ENCODE measurements at places on chromosomes 2 and 18.

DNA sequence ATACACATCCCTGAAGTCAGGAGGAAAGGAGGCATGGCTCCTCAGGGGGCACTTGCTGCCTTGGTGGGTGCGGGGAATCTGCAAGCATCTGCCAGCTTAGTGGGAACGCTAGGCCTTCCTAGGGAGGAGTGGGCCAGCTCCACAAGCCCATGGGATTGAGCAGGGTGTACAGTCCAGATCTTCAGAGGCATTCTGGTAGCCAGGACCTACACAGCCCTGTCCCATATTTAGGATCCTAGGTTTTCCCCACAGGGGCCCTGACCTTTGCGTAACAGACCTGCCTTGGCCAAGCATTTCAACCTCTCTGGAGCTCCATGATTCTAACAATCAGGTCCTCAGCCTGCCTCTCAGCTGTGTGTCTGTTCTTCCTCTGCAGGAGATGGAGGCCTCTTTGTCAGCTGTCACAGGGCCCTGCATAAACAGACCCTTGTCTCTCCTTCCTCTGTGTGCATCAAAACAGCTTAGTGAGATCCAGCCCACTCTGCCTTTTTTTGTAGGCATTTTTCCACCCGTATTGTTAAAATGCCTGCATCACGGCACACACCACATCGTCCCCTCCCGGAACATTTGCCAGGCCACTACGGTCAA, 140.2 kb upstream of the NDUFV2 start:
- peak; percentile 64 for DNase-seq

GRCh38 chr18:51072586-51073313, 42.7 kb downstream of the SMAD4 start:
- no peak for DNase-seq

DNA sequence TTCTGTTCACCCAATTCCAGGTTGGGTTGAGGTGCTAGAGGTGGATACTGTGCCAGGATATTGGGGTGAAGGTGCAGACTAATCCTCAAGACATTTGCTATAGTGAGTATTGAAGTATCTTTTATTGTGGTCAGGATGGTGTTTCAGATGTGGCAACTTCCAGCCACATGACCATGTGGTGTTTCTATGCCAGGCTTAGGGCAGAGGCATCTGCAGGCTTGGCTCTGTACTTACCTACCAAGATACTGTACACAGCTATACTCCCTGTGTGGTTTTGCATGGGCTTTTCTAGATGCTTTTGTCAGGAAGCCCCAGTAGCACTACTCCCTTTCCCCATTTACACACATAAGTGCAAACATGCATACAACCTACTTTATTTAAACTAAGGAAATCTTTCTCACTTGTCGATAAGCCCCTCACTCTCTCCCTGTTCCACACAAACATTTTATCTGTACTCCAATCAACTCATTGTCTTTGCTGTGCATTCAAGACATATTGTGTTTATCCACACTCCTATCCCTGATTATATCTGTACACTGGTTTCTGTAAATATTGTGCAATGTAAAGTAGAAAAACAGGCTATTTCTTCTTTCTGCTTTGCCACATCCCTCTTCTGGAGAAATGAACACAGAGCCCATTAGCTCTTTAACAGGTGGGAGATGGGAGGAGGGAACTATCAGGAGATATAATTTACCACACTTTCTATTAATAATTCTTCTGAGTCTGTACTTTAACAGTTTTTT, 12.3 kb downstream of the ARL6IP6 start:
- no peak for DNase-seq

- no peak for DNase-seq
These were observed 17.6 kb upstream of the COLEC12 start for GRCh38 chr18:518081-518480.

GRCh38 chr2:70772486-70773155, 4.6 kb upstream of the ADD2 start:
- no peak for DNase-seq

- no peak for DNase-seq
These were observed 206.5 kb upstream of the CTAGE1 start for GRCh38 chr18:22624176-22624575.

- DNase-seq = no peak
These were observed 163.0 kb upstream of the PXDN start for GRCh38 chr2:1907291-1907690.

DNA sequence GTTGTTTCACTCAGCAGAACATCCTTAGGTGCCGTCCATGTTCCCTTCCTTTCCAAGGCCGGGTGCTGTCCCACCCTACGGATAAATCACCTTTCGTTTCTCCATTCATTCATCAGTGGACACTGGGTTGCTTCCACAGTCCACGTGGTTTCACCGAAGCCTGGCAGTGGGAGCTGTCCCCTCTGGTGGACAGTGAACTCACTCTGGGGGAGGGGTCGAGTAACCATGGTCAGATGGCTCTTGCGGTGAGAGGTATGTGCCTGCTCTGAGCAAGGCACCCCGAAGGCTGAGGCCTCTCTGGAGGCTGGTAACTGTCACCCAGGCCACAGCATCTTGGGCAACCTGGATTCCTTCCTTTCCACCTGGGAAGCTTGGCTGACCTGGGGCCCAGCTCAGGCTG, 61.5 kb upstream of the TWIST2 start:
- no peak for DNase-seq

DNA sequence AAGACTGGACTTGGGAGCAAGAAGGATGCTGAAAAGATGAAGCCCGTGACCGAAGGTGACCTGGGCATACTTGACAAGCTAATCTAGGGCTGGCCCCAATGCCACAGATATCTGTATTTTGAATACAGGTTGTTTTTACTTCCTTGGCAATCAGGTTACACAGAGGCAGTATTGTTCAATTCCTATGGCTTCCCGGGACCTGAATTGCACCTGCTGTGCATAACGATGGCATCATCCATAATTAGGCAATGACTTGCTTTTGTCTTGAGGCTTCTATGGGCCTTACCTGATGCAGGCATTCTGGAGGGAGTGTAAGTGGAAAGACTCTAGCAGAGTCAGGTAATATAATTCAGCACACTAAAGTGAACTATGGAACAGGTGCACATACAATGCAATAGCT, 60.6 kb upstream of the CUL3 start:
- no peak for DNase-seq

DNA sequence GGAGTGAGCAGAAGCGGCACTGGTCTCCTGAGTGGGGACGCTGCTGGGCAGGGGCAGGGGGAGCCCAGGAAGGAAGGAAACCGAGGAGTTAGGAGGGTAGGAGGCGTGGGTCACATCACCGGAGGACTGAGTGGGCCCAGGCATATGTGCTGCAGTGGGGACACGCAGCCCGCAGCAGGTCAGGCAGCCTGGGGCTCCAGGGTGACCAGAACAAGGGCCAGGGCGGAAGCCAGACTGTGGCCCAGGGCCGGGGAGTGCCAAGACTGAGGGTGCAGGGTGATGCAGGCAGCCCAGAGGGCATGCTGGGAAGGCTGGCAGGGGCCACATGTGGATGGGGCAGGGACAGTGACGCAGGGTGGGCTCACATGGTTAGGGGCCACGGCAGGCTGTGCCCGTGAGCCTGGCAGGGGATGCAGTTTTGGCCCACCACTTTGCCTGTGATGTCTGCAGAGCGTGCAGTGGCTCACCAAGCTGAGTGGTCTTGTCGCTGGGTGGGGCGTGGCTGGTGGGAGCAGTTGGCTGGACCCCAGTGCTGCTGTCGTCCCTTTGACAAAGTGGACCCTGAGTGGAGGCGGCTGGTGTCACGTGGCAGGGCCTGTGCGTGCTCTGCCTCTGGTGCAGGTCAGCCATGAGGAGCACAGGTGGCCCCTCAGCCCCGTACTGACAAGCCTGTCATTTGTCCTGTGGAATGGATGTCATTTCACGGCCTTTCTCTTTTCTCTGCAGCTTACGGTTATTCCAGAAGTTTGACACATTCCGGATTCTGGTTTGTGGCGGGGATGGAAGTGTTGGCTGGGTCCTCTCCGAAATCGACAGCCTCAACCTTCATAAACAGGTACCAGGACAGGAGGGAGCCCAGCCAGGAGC, 87.1 kb downstream of the DGKD start:
- DNase-seq = no peak

GRCh38 chr2:28002181-28002580, 111.7 kb downstream of the BABAM2 start:
- no peak for DNase-seq

DNA sequence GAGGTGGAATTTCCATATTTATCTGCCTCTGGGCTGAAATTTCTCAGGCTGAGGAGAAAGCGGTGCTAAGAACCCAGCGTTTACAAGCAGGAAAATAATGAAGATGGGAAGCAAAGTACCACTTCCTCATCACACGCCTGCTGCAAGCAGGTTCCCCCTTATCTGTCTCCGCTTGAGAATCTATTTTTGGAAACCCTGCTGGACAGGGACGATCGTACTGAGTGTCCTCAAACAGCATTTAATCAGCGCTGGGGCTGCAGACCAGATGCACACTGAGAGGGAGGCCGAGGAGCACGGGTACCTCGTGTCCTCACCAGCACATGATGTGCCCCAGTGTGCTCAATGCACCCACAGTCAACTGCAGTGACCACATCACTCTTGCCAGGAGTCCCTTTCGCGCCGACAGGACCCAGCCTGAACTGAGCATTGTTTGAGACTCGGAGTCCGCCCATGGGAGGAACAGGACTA, 160.4 kb downstream of the HDAC4 start:
- peak; percentile 89 for DNase-seq

- DNase-seq = no peak
These were observed 120.4 kb upstream of the TLK1 start for GRCh38 chr2:171281110-171281509.

GRCh38 chr2:1796232-1796930, 52.1 kb upstream of the PXDN start:
- no peak for DNase-seq

DNA sequence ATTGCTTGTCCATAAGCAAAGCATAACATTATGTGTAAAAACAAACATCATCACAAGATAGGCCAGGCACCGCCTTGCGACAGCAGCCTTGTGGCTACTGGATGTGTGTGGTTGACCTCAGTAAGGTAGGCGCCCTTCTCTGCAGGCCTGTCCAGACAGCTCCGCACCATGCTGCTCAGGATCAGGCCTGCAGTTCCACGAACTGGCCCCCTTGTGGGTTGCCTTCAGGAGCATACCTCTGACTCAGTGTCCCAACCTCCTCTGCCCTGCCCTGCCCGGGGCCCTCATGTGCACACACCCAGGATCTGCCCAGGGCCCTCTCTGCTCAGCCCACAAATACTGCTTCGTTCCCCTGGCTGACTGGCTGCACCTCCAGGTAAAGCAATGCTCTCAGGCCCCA, 16.1 kb upstream of the ZNF236 start:
- no peak for DNase-seq

DNA sequence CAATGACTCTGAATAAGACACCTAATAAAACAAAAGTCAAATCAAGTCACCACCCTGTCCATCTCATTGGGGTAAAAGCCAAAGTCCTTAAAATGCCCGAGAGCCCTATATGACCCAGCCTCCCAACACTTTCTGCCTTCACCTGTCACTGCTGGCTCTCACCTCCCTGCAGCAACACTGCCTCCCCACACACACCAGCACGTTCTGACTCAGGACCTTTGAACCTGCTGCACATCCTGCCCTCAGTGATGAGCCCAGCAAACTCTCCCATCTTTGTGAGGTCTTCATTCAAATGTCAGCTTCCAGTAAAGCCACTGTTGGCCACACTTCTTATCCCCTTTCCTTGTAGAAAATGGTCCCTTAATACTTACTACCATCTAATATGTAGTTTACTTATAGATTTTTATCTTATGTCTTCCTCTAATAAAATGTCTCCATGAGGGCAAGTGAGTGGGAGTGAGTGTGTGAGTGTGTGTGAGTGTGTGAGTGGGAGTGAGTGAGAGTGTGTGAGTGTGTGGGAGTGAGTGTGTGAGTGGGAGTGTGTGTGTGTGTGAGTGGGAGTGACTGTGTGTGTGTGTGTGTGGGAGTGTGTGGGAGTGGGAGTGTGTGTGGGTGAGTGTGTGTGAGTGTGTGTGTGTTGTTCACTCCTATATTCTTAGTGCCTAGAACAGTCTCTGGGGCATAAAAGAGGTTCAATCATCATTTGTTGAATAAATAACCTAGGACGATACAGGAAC, 504.7 kb downstream of the EIPR1 start:
- no peak for DNase-seq

DNA sequence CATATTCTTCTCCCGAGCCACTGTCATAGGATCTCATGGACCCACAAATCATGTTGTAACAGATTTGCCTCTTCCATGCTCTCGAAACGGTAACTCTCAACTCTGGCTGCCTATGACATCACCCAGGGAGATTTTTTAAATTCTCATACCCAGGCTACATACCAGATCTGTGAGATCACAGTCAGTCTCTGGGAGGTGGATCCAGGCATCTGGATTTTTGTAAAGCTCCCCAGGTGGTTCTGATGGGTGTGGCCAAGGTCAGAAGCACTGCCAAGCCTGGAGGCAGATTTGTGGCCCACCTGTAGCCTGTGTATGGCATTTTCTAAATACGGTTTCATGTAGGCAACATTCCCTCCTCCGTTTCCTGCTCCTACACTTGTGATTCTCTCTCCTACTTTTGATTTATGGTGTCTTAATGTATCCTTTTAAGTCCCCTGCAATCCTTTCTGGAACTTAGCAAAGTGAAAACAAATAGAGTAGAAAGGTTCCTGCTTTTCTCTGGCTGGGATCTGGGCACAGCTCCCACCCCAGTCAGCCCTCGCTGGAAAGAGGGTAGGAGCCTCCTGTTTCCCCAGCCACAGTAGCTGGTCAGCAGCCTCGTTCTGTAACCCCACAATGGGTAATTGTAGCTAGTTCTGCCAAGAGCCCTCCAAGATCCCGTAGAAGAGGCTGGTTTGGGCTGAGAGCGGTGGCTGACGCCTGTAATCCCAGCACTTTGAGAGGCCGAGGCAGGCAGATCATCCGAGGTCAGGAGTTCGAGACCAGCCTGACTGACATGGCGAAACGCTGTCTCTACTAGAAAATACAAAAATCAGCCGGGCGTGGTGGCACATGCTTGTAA, 96.2 kb downstream of the KLHL29 start:
- no peak for DNase-seq

DNA sequence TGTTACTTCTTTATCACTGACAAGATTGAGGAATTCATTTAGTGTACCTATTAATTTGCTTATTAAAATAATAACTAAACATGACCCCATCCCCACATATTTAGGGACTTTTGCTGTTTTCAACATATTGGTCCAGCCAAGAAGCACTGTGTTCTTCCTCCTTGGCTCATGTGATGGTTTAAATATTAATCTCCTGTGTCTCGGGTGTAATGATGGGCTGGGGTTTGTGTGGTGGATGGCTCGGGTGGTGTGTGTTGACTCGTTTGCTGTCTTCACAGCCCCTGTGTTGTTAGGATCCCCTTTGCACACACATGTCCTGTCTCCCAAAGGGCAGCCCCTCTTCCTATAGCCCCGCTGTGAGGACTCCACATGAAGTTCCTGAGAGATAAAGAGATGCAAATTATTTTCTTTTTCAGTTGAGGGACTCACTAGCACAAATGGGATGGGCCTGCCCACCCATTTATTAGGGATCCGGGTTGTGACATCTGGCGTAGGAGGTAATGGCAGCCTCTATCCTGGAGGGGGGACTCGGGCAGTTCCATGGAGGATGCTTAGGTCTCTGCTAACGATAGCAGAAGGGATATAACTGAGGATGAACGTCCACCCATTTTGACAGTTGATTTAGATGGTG, 53.4 kb downstream of the FHOD3 start:
- DNase-seq = no peak

- no peak for DNase-seq
These were observed 62.5 kb downstream of the GORASP2 start for GRCh38 chr2:170991398-170992182.
